ENCODE measurements at places on chromosomes 16 and 17. TPM values are rescaled to one million over a fixed set of nuclear protein-coding genes. Genes with fewer than 3 reads are reported as not detected.

GRCh38 chr16:84481051-84481735 lies 23.3 kb downstream of the MEAK7 start:
- peak; percentile 7 for DNase-seq
- no peak overlapping the region for H3K4me3 ChIP-seq
- H3K4me1 ChIP-seq = no peaks in the 10 kb centered on the region
- H3K36me3 ChIP-seq = peaks cover 4% of the 10 kb centered on the region

DNA sequence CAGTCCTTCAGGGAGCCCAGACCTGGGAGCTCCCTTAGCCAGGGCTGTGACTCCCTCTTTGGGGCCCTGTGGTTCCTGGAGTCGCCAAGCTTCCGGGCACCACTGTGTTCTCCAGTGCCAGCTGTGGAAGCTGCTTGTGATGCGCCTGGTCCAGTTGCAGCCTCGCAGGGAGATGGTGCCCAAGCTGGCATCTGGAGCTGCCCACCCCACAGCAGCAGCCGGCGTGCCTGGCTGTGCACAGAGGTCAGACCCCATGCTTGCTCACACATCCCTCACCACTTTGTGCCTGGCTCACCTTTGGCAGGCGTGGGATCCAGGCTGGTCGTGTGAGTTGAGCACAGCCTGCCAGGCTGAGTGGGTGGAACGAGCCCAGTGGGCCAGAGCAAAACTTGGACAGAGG lies 18.2 kb downstream of the RHOT1 start:
- H3K27me3 ChIP-seq = no peaks in the 10 kb centered on the region
- H3K27ac ChIP-seq = no peak overlapping the region
- no peak overlapping the region for H3K4me3 ChIP-seq
- no peak for DNase-seq
- H3K4me1 ChIP-seq = no peaks in the 10 kb centered on the region
- H3K36me3 ChIP-seq = peaks cover 36% of the 10 kb centered on the region

- DNase-seq = no peak
- H3K27ac ChIP-seq = no peak overlapping the region
- peaks cover 47% of the 10 kb centered on the region for H3K36me3 ChIP-seq
- H3K27me3 ChIP-seq = no peaks in the 10 kb centered on the region
- no peak overlapping the region for H3K4me3 ChIP-seq
Measured at GRCh38 chr17:35597604-35598003, 10.5 kb downstream of the AP2B1 start.

GRCh38 chr17:59838052-59838916 lies 54.5 kb downstream of the TUBD1 start:
- H3K27me3 ChIP-seq = no peaks in the 10 kb centered on the region
- H3K4me3 ChIP-seq = peak overlapping the region; percentile 94
- H3K36me3 ChIP-seq = peaks cover 51% of the 10 kb centered on the region
- H3K4me1 ChIP-seq = peaks cover 50% of the 10 kb centered on the region
- no peak for DNase-seq
- H3K27ac ChIP-seq = peak overlapping the region; percentile 99

- no peak for DNase-seq
- peaks cover 28% of the 10 kb centered on the region for H3K36me3 ChIP-seq
- no peaks in the 10 kb centered on the region for H3K27me3 ChIP-seq
- peak overlapping the region; percentile 92 for H3K27ac ChIP-seq
Measured at GRCh38 chr17:795276-795675, 13.1 kb downstream of the MRM3 start.

- H3K27me3 ChIP-seq = peaks cover 24% of the 10 kb centered on the region
- H3K4me3 ChIP-seq = no peak overlapping the region
- H3K27ac ChIP-seq = no peak overlapping the region
- peaks cover 16% of the 10 kb centered on the region for H3K36me3 ChIP-seq
Measured at GRCh38 chr16:30430428-30430970, 669 bp upstream of the DCTPP1 start.

- peaks cover 5% of the 10 kb centered on the region for H3K27me3 ChIP-seq
- H3K27ac ChIP-seq = no peak overlapping the region
- DNase-seq = no peak
Measured at GRCh38 chr17:34673516-34673915, 94.1 kb downstream of the TMEM132E start.

DNA sequence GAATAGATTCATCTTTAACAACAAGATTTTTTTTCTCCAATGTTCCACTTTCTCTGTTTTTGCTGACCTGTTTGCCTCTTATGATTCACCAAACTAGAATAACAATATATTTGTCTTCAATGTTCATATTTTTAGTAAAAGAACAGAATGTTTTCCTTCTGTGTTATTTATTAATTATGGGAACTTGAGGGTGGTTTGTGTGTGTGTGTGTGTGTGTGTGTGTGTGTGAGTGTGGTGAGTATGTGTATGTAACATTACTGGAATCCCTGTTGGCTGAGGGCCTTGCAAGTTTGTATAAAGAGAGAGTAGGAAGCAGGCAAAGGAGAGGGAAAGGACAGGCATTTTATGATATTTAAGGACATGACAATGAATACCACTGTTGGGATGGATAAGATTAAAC lies 13.8 kb downstream of the STXBP4 start:
- peaks cover 18% of the 10 kb centered on the region for H3K36me3 ChIP-seq
- DNase-seq = no peak
- H3K4me1 ChIP-seq = 0 out of 2 replicates have a peak, but pooled peaks cover 2% of the 10 kb centered on the region
- H3K27me3 ChIP-seq = no peaks in the 10 kb centered on the region

GRCh38 chr17:4604111-4604644 lies 19.8 kb downstream of the SMTNL2 start:
- H3K4me3 ChIP-seq = no peak overlapping the region
- H3K27me3 ChIP-seq = no peaks in the 10 kb centered on the region
- peaks cover 30% of the 10 kb centered on the region for H3K4me1 ChIP-seq
- H3K27ac ChIP-seq = peak overlapping the region; percentile 62

DNA sequence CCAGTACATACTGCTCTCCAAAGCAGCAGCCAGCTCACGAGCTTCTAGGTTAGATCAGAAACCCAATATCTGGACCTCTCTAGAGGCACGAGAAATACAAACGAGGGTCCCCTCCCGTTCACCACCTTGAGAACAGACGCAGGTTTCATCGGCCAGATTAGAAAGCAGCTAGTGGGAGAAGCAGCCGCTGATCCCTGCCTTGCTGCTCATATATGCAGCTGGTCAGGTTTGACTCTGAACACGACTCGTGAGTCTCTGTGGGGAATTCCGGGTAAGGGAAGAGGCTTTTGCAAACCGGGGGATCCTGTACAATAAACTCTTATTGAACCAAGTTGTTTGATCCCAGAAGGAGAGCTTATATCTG lies 1.6 kb downstream of the VAT1L start:
- no peak overlapping the region for H3K27ac ChIP-seq
- H3K4me1 ChIP-seq = peaks cover 20% of the 10 kb centered on the region
- H3K36me3 ChIP-seq = no peaks in the 10 kb centered on the region
- peaks cover 46% of the 10 kb centered on the region for H3K27me3 ChIP-seq

Gene PRSS33
- total RNA-seq = 0.44 TPM

Gene NECAB2
- total RNA-seq = 4.4 TPM

Gene TBCD
- 176 TPM for total RNA-seq

Gene AHSP
- total RNA-seq = 0.81 TPM

Gene TOM1L1
- 58.5 TPM for total RNA-seq

Gene ACSM2A
- not detected for total RNA-seq

Gene ODAD4
- total RNA-seq = 1.2 TPM
